ENCODE measurements at places on chromosomes 11 and 22.

- DNase-seq: no peak
Measured at GRCh38 chr11:45412521-45412920, 126.4 kb upstream of the SYT13 start.

- DNase-seq: no peak
Measured at GRCh38 chr11:62726915-62727164, 417 bp downstream of the HNRNPUL2 start.

- DNase-seq: no peak
Measured at GRCh38 chr11:9574622-9575259, 1.3 kb downstream of the WEE1 start.

GRCh38 chr11:62542111-62542745 is 4.4 kb downstream of the AHNAK start:
- DNase-seq: no peak

GRCh38 chr22:33867118-33867866 is 53.0 kb downstream of the LARGE1 start:
- DNase-seq: no peak
